ENCODE measurements at places on chromosomes 12 and 14. TPM values are rescaled to one million over a fixed set of nuclear protein-coding genes. Genes with fewer than 3 reads are reported as not detected.
A peak's percentile ranks its signal among the peaks of the same experiment; 100 is the strongest.

DNA sequence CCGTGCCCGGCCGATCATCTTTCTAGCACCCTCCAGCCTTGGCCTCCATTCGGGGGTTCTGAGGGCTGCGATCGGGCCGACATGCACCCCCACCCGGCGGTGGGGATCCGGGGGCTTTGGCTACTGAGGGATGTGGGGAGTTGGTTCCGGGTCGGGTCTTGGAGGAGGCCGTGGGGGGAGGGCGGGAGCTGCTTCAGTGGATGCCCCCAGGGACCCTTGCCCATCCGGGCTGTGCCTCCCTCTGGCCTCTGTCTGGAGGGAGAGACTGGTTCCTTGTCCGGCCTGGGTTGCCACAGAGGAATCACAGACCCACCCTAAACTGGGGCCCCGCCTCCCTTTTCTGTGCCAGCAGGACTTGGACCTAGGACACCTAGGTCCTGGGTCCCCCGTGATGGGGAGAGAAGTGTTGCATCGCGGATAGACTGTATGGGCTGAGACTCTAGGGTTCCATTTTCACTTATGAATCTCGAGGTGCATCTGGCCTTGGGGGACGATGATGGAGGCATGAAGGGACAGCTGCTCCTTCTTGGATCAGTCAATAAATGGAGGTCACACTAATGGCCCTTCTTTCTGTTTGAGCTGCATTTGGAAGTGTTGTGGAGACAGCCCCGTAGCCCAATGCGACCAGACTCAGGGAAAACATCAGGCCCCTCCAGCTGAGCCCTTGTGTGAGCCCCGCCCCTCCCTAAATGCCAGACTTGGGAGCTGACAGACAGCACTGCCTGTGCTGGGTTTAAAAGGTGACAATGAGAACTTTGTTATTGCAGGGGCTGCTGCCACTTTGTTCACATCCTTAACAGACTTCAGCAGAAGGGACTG is 577 bp downstream of the DTX3 start:
- peaks cover 23% of the 10 kb centered on the region for H3K4me1 ChIP-seq
- peak overlapping the region; percentile 71 for H3K4me3 ChIP-seq
- H3K27me3 ChIP-seq: no peaks in the 10 kb centered on the region
- H3K36me3 ChIP-seq: peaks cover 8% of the 10 kb centered on the region
- H3K27ac ChIP-seq: peak overlapping the region; percentile 72

- peaks cover 11% of the 10 kb centered on the region for H3K4me1 ChIP-seq
- H3K27me3 ChIP-seq: no peaks in the 10 kb centered on the region
- peaks cover 63% of the 10 kb centered on the region for H3K36me3 ChIP-seq
- H3K27ac ChIP-seq: no peak overlapping the region
- H3K4me3 ChIP-seq: no peak overlapping the region
These were observed 11.5 kb upstream of the KANSL2 start for GRCh38 chr12:48693572-48693971.

GRCh38 chr12:51388846-51389245 is 2.4 kb downstream of the GALNT6 start:
- no peak overlapping the region for H3K27ac ChIP-seq
- H3K36me3 ChIP-seq: no peaks in the 10 kb centered on the region
- DNase-seq: no peak
- no peaks in the 10 kb centered on the region for H3K27me3 ChIP-seq

GRCh38 chr12:121284551-121285390 is 11.7 kb downstream of the CAMKK2 start:
- peaks cover 10% of the 10 kb centered on the region for H3K4me1 ChIP-seq
- H3K27me3 ChIP-seq: no peaks in the 10 kb centered on the region
- H3K27ac ChIP-seq: no peak overlapping the region
- H3K36me3 ChIP-seq: peaks cover 10% of the 10 kb centered on the region
- H3K4me3 ChIP-seq: no peak overlapping the region
- DNase-seq: no peak

The HOXC13 gene
- not detected for total RNA-seq

GRCh38 chr12:51404627-51405026 is 13.4 kb upstream of the GALNT6 start:
- H3K36me3 ChIP-seq: no peaks in the 10 kb centered on the region
- no peak for DNase-seq
- H3K4me3 ChIP-seq: no peak overlapping the region
- no peaks in the 10 kb centered on the region for H3K27me3 ChIP-seq
- H3K4me1 ChIP-seq: no peaks in the 10 kb centered on the region
- no peak overlapping the region for H3K27ac ChIP-seq

DNA sequence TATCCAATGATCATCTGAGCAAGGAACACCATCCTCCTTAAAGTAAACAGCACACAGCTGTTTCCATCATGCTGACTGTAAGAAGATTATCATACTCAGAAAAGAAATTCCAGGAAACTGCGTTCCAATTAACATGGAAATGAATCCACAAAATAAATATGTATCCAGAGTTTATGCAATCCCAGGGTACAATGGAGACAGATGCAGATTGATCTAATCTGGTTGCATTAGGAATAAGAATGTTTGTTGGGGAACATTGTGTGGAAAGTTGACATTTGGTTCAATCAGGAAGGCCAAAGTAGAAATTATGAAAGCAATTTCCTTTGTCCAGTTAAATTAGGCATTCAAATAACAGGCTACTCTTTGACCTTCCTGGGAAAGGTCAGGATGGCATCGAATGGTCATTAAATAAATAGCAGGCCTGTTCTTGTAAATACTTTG is 236.9 kb upstream of the AMIGO2 start:
- no peak for DNase-seq
- peaks cover 31% of the 10 kb centered on the region for H3K4me1 ChIP-seq
- H3K27ac ChIP-seq: no peak overlapping the region
- H3K36me3 ChIP-seq: no peaks in the 10 kb centered on the region

The KERA gene
- not detected for total RNA-seq

- H3K4me1 ChIP-seq: peaks cover 4% of the 10 kb centered on the region
- H3K27me3 ChIP-seq: peaks cover 8% of the 10 kb centered on the region
- DNase-seq: no peak
These were observed 82.2 kb downstream of the PTPRO start for GRCh38 chr12:15404485-15404884.

- no peaks in the 10 kb centered on the region for H3K27me3 ChIP-seq
- no peaks in the 10 kb centered on the region for H3K36me3 ChIP-seq
- DNase-seq: no peak
- peaks cover 26% of the 10 kb centered on the region for H3K4me1 ChIP-seq
- no peak overlapping the region for H3K4me3 ChIP-seq
These were observed 2.7 kb upstream of the PACS2 start for GRCh38 chr14:105311838-105312237.

DNA sequence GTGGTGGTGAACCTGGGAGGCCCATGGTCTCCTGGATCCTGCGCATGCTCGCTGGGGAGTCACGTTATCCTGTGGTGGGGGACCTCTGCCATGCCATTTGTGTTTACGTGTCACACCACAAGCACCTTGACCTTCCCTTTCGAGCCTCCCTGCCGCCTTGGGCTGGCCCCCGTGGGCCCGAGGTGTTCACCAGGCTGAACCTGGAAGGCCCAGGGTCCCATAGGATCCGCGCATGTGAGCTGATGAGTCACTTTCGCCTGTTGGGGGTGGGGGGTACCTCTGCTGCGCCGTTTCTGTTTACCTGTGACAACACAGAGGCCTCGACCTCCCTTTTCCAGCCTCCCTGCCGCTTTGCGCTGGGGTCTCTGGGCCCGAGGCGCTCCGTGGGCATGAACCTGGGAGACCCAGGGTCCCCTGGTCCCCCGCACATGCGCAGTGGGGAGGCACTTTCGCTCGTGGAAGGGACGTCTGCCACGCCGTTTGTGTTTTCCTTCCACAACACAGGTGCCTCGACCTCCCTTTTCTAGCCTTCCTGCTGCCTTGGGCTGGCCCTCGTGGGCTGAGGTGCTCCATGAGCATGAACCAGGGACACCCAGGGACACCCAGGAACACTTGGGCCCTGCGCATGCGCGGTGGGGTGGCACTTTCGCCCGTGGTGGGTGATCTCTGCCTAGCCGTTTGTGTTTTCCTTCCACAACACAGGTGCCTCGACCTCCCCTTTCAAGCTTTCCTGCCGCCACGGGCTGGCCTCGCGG is 334.1 kb downstream of the ALG10 start:
- no peak overlapping the region for H3K4me3 ChIP-seq
- no peaks in the 10 kb centered on the region for H3K4me1 ChIP-seq
- H3K36me3 ChIP-seq: no peaks in the 10 kb centered on the region
- H3K27ac ChIP-seq: no peak overlapping the region

GRCh38 chr12:53955776-53956250 is 1.1 kb downstream of the HOXC12 start:
- no peak overlapping the region for H3K27ac ChIP-seq
- no peak for DNase-seq
- H3K27me3 ChIP-seq: peaks cover 84% of the 10 kb centered on the region
- no peaks in the 10 kb centered on the region for H3K36me3 ChIP-seq
- H3K4me3 ChIP-seq: peak overlapping the region; percentile 4
- H3K4me1 ChIP-seq: peaks cover 16% of the 10 kb centered on the region

- H3K27ac ChIP-seq: peak overlapping the region; percentile 65
- no peak for DNase-seq
- H3K4me3 ChIP-seq: peak overlapping the region; percentile 99
- peaks cover 62% of the 10 kb centered on the region for H3K36me3 ChIP-seq
- H3K27me3 ChIP-seq: no peaks in the 10 kb centered on the region
- peaks cover 26% of the 10 kb centered on the region for H3K4me1 ChIP-seq
These were observed 3.7 kb downstream of the MYL6 start for GRCh38 chr12:56161690-56162351.

The PAPOLA gene
- total RNA-seq: 205 TPM

DNA sequence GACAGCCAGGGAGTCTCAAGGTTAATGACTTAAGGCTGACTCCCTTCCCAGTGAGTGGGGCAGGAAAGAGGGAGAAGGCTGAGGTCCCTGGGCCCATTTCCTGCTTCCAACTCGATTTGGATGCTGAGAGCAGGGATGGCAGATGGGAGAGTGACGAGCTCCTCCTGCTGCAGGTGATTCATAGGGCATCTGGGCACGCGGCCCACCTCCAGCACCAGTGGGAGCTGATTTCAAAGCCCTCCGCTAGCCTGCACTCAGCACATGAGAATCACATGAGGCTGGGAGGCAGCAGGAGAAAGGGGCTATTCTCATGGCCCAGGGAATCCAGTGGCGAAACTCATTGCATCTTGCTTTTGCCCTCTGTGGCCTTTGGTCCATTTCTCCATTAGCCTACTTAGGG is 90.8 kb downstream of the SSPN start:
- no peaks in the 10 kb centered on the region for H3K36me3 ChIP-seq
- peaks cover 8% of the 10 kb centered on the region for H3K4me1 ChIP-seq
- no peak for DNase-seq

DNA sequence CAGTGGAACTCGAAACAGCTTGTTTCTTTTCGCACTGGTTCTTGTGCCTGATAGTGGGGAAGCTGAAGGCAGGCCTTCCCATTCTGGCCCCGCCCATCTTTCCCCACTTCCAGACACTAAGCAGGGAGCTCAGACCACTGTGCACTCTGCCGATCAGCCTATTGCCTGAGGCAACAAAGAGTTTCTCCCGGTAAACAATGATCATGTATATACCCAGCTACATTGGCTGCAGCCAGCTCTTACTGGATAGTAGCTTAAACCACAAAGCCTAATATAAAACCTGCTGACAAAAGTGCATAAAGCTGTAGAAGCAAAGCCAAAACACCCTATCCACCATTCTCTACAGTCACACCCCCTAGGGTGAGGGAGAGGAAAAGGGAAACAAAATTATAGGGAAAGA is 24.7 kb upstream of the GLIPR1 start:
- DNase-seq: no peak
- H3K36me3 ChIP-seq: peaks cover 4% of the 10 kb centered on the region
- no peak overlapping the region for H3K27ac ChIP-seq
- no peak overlapping the region for H3K4me3 ChIP-seq

The OR4E2 gene
- total RNA-seq: not detected

- no peaks in the 10 kb centered on the region for H3K27me3 ChIP-seq
- H3K27ac ChIP-seq: no peak overlapping the region
- no peak overlapping the region for H3K4me3 ChIP-seq
- no peaks in the 10 kb centered on the region for H3K4me1 ChIP-seq
- no peaks in the 10 kb centered on the region for H3K36me3 ChIP-seq
These were observed 239.3 kb downstream of the ALG10B start for GRCh38 chr12:38555620-38556591.

DNA sequence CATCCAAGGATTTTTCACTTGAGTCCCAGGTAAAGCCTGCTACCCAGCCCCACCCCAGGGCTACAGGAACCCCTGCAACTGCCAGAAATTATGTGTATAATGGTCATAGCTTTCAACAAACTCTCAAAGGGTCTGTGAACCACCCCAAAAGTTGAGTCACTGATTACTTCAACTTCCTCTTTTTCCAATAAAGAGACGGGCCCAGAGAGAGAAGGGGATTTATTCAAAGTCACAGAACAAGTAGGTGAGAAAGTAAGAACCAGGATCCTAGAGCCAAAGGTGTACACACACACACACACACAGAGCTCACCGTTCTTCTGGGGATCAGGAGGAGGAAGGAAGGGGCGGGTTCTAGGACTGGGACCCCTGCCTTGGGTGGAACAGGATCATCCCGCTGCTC is 4.8 kb upstream of the ITPK1 start:
- H3K27me3 ChIP-seq: peaks cover 2% of the 10 kb centered on the region
- H3K27ac ChIP-seq: no peak overlapping the region
- no peak overlapping the region for H3K4me3 ChIP-seq
- peaks cover 5% of the 10 kb centered on the region for H3K4me1 ChIP-seq
